ENCODE measurements at places on chromosomes 2 and 18.

DNA sequence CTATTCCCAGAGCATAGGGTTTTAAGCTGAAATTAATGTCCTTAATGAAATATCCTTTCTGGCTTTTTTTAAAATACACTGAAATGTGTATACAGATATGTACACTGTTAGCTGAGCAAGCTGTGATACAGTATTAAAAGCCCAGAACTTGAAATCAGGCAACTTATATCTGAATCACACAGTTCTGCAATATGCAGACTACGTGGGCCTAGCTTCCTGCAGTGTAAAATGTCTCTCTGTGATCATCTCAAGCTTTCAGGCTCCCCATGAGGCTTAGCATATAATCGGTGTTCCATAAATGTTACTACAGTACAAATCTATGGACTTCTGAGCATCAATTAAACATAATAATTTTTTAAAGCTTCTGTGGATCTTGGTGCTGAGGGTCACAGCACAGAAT, 8.2 kb downstream of the FBXO15 start:
- no peak for DNase-seq
- no peaks in the 10 kb centered on the region for H3K36me3 ChIP-seq
- no peak overlapping the region for H3K4me3 ChIP-seq
- H3K27ac ChIP-seq = no peak overlapping the region

- no peak overlapping the region for H3K27ac ChIP-seq
- no peaks in the 10 kb centered on the region for H3K36me3 ChIP-seq
- H3K27me3 ChIP-seq = no peaks in the 10 kb centered on the region
- DNase-seq = no peak
- peaks cover 20% of the 10 kb centered on the region for H3K4me1 ChIP-seq
- H3K4me3 ChIP-seq = no peak overlapping the region
Measured at GRCh38 chr2:96927405-96928171, 57.7 kb upstream of the SEMA4C start.

DNA sequence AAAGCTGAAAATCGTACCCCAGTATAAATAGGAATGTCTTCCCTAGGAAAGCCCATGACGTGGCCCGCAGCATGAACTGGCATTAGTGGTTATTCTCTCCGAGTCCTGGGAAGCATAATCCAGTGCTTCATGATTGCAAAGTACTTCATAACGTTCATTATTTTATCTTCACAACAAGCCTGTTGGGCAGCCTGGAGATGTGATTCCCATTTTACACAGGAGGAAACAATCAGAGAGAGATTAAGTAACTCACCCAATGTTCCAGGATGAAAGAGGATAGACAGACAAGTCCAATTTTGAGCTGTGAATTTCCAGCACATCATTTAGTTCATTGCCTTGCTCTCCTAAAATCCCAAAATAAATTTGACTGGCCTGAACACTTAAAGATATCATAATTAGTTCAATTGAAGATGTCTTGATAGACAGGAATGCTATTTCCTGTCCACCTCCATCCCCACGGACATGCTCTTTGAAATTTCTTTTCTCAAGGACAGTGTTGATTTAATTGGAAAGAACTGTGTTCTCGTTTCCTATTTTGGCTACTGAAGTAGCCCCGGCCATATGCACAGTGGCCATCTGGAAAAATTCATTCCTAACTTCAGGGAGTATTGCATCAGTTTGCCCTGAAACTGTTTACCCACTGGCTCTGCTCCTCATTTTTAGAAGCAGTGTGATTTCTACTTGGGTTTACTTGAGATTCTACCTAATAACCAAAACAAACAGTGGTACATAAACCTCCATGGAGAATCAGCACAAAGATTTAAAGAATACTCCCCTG, 93.9 kb downstream of the VWC2L start:
- no peak for DNase-seq
- no peaks in the 10 kb centered on the region for H3K36me3 ChIP-seq
- no peak overlapping the region for H3K4me3 ChIP-seq
- H3K4me1 ChIP-seq = no peaks in the 10 kb centered on the region

GRCh38 chr2:151842830-151843690, 14.8 kb upstream of the ARL5A start:
- H3K27me3 ChIP-seq = no peaks in the 10 kb centered on the region
- no peak for DNase-seq
- no peak overlapping the region for H3K4me3 ChIP-seq
- no peak overlapping the region for H3K27ac ChIP-seq

- no peak for DNase-seq
- H3K4me1 ChIP-seq = no peaks in the 10 kb centered on the region
- no peaks in the 10 kb centered on the region for H3K36me3 ChIP-seq
- no peak overlapping the region for H3K27ac ChIP-seq
Measured at GRCh38 chr2:171670655-171671054, 16.6 kb upstream of the DYNC1I2 start.

DNA sequence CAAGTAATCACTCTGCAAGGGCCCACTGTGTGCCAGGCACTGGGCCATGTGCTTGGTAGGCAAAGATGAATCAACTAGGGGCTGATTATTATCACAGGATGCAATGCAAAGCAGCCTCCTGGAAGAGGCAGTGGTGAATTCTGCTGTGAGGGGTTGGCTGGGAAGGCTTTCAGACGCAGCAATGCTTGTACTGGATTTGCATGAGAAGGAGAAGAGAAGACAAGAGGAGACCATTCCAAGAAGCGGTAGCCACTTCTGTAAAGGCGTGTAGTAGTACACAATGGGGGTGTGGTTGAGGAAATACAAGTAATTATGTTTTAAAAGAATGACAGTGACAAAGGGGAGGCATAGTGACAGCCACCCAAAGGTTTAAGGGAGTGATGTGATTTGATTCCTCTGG, 502.7 kb downstream of the PLCL1 start:
- no peaks in the 10 kb centered on the region for H3K4me1 ChIP-seq
- H3K4me3 ChIP-seq = no peak overlapping the region
- no peaks in the 10 kb centered on the region for H3K36me3 ChIP-seq
- no peak overlapping the region for H3K27ac ChIP-seq

DNA sequence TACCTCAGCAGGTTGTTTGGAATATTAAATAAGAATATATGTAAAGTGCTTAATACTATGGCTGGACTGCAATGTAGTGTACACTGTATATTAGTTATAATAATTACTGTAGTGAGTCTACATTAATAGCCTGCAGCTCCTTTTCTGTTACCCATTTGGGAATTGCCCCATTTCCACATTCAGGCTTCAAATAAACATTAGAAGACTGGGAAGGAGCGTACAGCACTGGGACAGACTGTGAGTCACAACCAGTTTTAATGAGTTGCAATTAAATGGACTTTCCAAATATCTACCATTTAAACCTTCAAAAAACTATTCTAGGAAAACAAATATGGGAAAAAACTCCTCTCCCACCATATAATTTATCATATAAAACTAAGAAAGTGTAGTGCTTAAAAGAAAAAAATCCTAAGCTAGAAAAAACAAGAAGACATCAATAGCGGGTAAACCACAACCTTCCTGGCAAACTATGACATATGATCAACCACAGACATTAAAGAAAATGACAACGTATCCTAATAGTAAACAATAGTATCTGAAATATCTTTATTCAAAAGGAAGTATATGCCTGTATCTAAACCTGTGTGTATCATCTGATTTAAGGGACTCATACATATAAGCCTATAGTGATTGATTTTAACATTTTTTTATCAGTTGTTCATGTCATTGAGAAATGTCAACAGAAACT, 86.1 kb downstream of the TRIP12 start:
- H3K4me1 ChIP-seq = peaks cover 34% of the 10 kb centered on the region
- no peak for DNase-seq
- no peak overlapping the region for H3K4me3 ChIP-seq
- H3K36me3 ChIP-seq = peaks cover 14% of the 10 kb centered on the region
- H3K27me3 ChIP-seq = no peaks in the 10 kb centered on the region

- H3K27ac ChIP-seq = no peak overlapping the region
- DNase-seq = no peak
- H3K36me3 ChIP-seq = no peaks in the 10 kb centered on the region
- no peak overlapping the region for H3K4me3 ChIP-seq
Measured at GRCh38 chr2:23658466-23658942, 268.4 kb downstream of the ATAD2B start.

- no peak overlapping the region for H3K27ac ChIP-seq
- peaks cover 6% of the 10 kb centered on the region for H3K4me1 ChIP-seq
- H3K27me3 ChIP-seq = no peaks in the 10 kb centered on the region
- H3K4me3 ChIP-seq = no peak overlapping the region
- H3K36me3 ChIP-seq = no peaks in the 10 kb centered on the region
Measured at GRCh38 chr2:75564026-75564688, 3.4 kb upstream of the EVA1A start.

GRCh38 chr2:189336276-189336975, 104.8 kb upstream of the WDR75 start:
- no peak for DNase-seq
- H3K27me3 ChIP-seq = no peaks in the 10 kb centered on the region
- H3K4me1 ChIP-seq = no peaks in the 10 kb centered on the region
- no peak overlapping the region for H3K27ac ChIP-seq
- no peak overlapping the region for H3K4me3 ChIP-seq

- no peaks in the 10 kb centered on the region for H3K4me1 ChIP-seq
- DNase-seq = no peak
- H3K27ac ChIP-seq = no peak overlapping the region
- no peaks in the 10 kb centered on the region for H3K27me3 ChIP-seq
- no peaks in the 10 kb centered on the region for H3K36me3 ChIP-seq
Measured at GRCh38 chr2:154243685-154244084, 372.0 kb downstream of the GALNT13 start.

DNA sequence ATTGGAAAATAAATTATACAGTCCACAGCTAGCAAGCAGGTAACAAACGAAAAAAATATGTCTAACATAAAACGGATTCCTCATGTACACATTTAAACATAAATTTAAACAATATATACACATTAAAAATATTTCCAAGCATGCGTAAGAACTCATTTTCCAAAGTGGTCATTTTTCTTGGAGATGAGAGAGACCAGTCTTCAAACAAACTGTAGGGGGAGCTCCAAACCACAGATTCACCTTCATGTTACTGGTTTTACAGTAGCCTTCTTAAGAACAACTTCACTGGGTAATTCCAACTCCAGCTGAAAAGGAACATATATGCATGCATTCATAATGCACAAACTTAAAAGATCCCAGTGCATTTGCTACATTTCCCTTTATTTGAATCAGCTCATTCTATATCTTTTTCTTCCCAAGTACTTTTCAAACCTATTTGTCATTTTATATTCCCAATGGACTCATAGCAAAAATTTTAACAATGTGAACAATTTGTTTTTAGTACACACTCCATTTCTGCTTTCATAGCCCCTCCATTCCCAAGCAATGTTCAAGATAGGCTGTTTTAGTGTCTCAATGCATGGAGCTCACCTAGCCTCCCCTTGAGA, 4.7 kb upstream of the STAMBP start:
- no peaks in the 10 kb centered on the region for H3K27me3 ChIP-seq
- DNase-seq = peak; percentile 17
- no peak overlapping the region for H3K27ac ChIP-seq
- peaks cover 6% of the 10 kb centered on the region for H3K4me1 ChIP-seq
- no peak overlapping the region for H3K4me3 ChIP-seq

- DNase-seq = no peak
- no peaks in the 10 kb centered on the region for H3K36me3 ChIP-seq
- H3K4me1 ChIP-seq = peaks cover 18% of the 10 kb centered on the region
- no peaks in the 10 kb centered on the region for H3K27me3 ChIP-seq
Measured at GRCh38 chr2:70440621-70441020, 113.0 kb downstream of the TGFA start.

GRCh38 chr2:223797811-223798721, 39.3 kb downstream of the AP1S3 start:
- no peaks in the 10 kb centered on the region for H3K27me3 ChIP-seq
- DNase-seq = no peak
- no peak overlapping the region for H3K4me3 ChIP-seq
- no peaks in the 10 kb centered on the region for H3K36me3 ChIP-seq
- H3K4me1 ChIP-seq = no peaks in the 10 kb centered on the region

DNA sequence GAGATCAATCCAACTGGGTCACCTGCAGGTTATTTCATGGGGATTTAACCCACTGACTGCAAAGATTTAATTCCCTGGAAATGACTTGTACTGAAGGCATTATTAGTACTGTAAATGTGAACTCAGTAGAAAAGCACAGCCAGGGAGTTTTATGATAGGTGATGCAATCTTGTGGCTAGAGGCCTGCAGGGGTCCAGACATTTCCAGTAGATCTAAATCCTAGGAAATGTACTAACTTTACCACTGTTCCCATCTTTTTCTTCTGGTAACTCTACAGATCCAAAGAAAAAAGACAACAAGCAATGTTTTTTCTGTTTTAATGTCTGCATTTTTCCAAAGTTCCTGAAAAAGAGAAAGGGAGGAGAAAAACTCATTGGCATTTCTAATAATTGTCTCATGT, 500.1 kb downstream of the ARHGAP15 start:
- H3K4me3 ChIP-seq = no peak overlapping the region
- no peak for DNase-seq
- no peaks in the 10 kb centered on the region for H3K27me3 ChIP-seq
- no peak overlapping the region for H3K27ac ChIP-seq

DNA sequence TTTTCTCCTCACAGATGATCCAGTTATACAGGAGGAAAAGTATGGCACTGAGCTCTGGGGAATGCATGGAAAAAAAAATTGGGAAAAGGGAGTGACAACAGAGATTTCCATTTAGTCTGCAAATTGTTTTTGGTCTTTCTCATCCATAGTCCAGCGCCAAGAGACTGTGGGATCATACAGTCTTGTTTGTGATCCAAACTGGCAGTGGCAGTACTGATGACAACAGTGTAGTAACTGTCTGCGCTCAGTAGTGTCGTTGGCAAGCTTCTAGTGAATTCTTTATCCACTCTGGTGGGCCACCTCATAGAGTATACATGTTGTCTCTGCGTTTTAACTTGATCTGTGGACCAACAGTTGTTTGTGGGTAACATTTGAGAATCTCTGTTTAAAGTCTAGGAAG, 37.9 kb downstream of the GALNT1 start:
- DNase-seq = no peak
- no peaks in the 10 kb centered on the region for H3K36me3 ChIP-seq
- no peak overlapping the region for H3K27ac ChIP-seq
- H3K27me3 ChIP-seq = no peaks in the 10 kb centered on the region
- H3K4me1 ChIP-seq = peaks cover 4% of the 10 kb centered on the region
- H3K4me3 ChIP-seq = no peak overlapping the region

DNA sequence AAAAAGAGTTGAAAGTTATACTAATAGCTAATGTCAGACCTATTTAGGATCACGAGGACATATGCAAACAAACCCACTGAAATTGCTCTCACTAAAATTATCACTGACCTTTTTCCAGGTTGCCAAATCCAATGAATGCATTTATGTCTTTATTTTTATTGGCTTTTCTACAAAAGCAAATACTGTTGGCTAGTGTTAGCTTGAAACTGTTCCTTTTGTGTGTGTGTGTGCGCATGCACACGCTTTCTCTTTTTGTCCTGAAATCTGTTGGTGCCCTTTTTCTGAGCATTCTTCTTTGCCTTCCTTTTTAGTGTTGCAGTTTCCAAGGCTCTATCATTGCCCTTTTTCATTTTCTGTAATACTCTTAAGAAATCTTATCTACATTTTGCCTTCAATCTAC, 1269.2 kb downstream of the LRP1B start:
- H3K36me3 ChIP-seq = no peaks in the 10 kb centered on the region
- no peak for DNase-seq
- no peaks in the 10 kb centered on the region for H3K4me1 ChIP-seq
- no peak overlapping the region for H3K4me3 ChIP-seq
- H3K27me3 ChIP-seq = no peaks in the 10 kb centered on the region
